ENCODE measurements at places on chromosomes 3 and 15.

- no peak for DNase-seq
These were observed 1047.0 kb downstream of the TUSC7 start for GRCh38 chr3:117756563-117756962.

- no peak for DNase-seq
These were observed 69.7 kb upstream of the CMSS1 start for GRCh38 chr3:99747915-99748314.

- DNase-seq, result no peak
These were observed 28.6 kb downstream of the EHD4 start for GRCh38 chr15:41943543-41944312.

DNA sequence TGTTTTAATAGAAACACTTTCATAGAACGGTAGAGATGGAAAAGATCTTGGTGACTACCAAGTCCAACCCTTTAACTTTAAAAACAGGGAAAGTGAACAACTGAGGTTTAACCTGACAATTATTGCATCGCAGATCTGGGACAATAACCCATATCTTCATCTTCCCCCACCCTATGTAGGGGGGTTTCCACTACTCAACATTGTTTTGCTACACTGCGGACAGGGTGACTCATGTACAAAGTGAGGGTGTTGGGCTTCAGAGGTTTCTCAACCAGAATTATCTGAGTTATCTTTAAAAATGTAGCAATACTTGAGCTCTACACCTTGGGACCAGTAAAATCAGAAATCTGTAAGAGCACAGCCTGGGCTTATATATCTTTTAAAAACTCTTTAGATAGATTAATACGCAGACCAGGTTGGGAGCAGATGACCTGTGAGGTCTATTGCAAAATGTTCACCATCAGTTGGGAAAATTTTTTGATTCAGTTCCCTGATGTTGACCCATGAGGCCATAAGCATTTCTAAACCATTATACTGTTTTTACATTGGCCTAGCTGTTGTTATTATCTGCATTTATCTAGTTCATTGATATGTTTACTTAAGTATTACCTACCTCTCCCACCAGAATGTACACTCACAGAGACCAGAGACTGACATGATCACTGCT is 103.6 kb upstream of the ICE2 start:
- DNase-seq, result no peak

DNA sequence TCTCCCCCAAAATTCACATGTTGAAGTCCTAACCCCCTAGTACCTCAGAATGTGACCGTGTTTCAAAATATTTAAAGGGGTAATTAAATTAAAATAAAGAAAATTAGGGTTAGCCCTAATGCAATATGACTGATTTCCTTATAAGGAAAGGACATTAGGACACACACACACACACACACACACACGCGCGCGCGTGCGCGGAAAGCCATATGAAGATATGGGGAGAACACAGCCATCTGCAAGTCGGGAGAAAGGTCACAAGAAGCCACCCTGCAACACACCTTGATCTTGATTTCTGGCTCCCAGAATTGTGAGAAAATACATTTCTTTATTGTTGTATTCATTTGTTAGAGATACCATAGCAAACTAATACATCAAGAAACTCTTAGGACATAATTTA is 54.6 kb upstream of the STXBP5L start:
- no peak for DNase-seq

DNA sequence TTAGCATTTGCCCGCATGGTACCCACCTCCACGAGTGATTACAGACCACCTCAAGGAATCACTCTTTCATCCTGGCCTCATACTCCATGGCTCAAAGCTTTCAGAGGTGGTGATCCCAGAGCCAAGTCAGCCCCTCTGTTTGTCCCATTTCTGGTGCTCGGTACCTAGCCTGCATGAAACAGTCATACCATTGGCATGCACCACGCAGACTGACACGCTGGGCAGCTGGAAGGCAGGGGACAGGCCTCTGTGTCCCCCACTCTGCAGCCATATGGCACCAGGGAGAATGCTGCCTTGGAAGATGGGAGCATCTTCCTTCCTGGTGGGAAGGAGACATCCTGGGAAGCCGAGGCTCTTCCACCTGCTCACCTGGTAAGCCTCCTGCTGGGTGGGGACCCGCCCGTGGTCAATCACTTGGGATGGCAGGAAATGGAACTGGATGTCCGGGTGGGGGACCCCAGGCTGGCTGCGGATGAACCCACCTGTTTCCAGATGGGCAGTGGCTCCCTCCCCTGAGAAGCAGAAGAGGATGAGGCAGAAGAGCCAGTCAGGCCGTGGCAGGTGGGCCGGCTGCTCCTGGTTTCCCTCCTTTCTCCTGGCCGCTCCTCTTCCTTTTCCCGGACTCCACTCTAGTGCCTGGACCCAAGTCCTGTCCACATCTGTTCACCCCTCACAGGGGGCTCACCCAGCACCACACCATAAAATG is 26.9 kb downstream of the CHDH start:
- DNase-seq, result no peak

DNA sequence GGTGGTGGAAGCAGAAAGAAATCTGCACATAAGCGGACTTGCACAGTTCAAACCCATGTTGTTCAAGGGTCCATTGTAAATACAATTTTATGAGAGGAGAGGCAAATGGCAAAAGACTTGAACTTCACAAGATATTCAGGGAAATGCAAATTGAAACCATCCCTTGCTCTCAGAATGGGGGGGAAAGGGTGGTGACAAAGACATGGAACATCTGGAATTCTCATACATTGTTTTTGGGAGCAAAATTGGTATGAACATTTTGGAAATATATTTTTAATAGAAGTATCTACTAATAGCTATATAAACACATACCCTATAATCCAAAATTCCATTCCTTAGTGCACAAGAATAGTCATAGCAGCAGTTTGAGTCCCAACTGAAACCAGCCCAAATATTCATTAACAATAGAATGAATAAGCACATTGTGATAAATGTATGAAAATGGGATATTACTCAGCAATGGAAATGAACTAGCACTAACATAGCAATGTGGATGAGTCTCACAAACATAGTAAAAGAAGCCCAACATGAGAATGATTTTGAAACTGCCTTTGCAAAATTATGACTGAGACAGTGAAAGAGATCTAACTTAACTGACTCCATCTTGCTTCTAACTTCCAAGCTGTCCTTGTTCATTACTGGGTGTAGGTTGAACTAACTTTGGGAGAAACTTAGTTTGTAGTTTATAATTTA is 77.2 kb downstream of the CD200R1L start:
- no peak for DNase-seq

GRCh38 chr15:66780973-66781718 is 79.1 kb downstream of the SMAD6 start:
- DNase-seq, result no peak

All from nucleus accumbens (tissue), 56 donors.